Sigmoid colon (tissue), 7 donors: ENCODE measurements at places on chromosomes 2 and 18.

- no peak for DNase-seq
Measured at GRCh38 chr2:166373105-166373504, 2.6 kb downstream of the SCN9A start.

DNA sequence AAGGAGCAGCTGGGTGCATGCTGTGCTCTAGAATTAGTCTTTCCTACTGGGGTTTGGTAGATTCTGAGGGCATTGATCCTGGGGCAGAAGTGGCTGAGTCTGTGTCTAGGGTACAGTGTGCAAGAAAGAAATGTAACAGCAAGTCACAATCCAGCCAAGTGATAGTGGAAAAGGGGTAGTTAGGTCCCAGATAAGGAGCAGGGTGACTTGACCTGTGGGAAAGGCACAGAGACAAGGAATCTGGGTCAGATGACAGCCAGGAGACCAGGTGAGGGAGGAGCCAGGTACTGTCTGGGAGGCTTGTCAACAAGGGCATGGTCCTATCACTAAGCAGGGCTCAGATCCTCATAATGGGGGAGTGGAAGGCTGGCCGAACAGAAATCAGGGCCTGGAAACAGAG lies 8.1 kb downstream of the IL37 start:
- DNase-seq = no peak

GRCh38 chr2:136357007-136357380 lies 239.0 kb upstream of the CXCR4 start:
- DNase-seq = no peak

- DNase-seq = no peak
Measured at GRCh38 chr2:30287857-30288513, 56.7 kb downstream of the LBH start.

DNA sequence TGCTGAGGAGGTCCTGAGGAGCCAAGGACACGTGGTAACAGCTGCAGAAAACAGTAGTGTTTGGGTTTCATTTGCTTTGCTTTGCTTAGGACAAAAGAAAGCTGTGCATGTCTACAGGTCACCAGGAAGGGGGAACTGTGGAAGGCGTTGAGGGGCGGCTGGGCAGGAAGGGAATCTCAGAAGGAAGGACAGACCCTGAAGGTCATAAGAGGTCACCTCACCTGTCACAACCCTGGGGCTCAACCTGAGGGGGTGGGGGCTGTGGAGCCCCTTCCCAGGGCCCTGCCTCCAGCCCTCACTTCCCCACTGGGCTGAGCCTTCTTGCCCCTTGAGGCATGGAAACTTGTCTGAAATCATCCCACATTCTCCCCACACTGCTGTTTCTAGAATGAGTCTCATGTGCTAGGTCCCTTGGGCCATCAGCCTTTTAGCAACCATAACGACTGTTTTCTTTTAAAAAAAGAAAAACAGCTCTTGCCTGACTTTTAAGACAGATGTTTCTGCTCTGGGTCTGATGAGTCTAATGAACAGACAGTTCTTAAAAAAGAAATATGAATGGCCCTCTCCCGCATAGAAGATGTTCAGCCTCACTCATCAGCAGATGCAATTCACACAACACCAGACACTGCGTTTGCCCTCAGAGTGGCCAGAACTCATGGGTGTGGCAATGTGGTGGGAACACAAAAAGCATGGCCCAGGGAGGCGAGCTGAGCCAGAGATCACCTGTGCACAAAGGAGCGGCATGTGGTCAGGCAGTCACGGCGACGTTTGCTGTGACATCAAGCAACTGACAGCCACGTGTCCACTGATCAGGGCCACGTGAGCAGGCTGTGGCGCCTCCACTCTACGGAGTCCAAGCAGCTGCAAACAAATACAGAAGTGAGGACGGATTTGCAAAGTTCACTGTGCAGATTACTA lies 84.0 kb downstream of the SEPTIN10 start:
- DNase-seq = peak; percentile 85

GRCh38 chr18:68564961-68565360 lies 149.9 kb downstream of the TMX3 start:
- no peak for DNase-seq

- no peak for DNase-seq
Measured at GRCh38 chr2:212294816-212295215, 243.8 kb downstream of the ERBB4 start.

GRCh38 chr2:200454927-200455801 lies 54.7 kb downstream of the KCTD18 start:
- DNase-seq = no peak

DNA sequence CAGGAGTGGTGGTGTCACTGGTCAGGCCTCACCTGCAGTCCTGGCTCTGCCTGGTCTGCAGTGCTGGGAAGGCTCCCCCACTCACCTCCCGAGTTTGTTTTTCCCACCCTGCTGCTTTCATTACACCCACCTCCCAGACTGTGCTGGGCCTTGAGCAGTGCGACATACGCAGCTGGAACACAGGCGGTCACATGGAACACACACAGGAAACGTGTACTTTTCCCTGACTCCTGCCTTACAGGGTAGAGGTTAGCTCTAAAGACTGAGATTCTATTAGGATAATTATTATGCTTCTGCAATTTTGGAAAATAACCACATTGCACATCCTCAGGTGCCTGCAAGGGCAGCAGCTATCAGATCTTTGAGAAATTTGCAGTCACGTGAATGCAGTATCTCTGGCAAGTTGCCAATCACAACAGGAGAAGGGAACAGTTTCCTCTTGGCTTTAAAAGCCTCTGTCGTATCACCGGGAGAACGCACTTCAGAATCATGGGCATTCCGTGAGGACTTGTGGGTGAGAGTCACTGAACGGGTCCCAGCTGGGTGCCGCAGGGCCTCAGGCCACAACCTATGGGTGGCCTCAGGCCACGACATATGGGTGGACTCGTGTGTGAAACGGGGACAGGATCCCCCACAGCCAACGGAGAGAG lies 136.5 kb downstream of the ZNF236 start:
- no peak for DNase-seq

- no peak for DNase-seq
Measured at GRCh38 chr2:60168247-60168646, 385.2 kb downstream of the BCL11A start.

DNA sequence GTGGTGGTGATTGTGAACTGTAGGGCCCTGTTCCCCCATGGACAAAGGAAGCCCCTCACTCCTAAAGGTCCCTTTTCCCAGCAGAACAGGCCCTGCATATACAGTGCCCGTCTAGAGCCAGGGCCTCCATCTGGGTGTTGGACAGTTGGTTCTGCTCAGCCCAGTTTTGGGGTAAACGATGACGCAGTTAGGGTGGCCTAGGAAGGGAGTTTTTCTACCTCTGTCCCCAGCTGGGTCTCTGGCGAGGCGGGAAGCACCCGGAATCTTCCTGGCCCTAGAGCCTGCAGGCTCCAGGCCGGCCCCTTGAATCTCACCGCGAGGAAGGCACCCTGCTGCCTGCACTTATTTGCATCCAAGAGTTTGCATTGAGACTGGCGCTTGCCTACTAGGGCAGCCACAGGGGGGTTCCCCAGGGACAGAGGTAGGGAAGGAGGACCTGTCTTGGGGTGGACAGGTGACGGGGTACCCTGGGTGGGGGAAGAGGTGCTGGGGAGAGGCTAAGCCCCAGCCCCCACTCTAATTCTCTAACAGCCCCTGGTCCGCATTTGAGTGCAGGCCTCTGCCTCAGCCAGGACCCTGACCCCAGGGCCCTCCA lies 529 bp upstream of the MTA3 start:
- DNase-seq = peak; percentile 73

- DNase-seq = no peak
Measured at GRCh38 chr2:22377268-22377667, 1007.7 kb upstream of the KLHL29 start.

DNA sequence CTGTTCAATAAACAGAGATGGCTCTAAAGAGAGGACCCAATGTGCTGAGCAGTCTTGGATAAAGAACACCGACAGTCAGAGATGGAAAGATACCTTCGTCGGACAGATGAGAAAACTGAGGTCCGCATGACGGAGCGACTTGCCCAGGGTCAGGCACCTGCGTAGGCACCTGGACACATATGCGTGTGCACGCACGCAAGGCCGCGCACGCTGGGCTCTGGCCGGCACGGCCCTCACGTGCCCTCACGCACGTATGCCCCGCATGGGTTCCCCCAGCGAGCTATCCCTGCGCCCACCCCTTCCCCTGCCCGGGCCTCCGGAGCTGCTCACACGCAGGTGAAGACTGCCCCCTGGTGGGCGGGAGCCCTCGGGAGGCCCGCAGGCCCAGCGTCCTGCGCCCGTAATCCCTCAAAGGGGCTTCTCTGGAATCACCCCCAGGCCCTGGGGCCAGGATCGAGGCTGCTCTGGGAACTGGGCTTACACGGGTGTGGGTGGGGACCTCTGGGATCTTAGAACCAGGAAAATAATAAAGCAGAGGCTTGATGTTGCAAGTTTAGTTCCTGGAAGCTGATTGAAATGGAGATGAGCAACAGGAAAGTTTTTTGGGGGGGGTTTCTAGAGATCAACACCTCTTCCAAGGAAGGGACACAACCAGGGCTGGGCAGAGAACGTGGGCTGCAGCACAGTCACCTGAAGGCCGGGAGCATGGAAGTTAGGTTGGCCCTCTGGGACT lies 246.3 kb downstream of the TNS1 start:
- DNase-seq = peak; percentile 87

DNA sequence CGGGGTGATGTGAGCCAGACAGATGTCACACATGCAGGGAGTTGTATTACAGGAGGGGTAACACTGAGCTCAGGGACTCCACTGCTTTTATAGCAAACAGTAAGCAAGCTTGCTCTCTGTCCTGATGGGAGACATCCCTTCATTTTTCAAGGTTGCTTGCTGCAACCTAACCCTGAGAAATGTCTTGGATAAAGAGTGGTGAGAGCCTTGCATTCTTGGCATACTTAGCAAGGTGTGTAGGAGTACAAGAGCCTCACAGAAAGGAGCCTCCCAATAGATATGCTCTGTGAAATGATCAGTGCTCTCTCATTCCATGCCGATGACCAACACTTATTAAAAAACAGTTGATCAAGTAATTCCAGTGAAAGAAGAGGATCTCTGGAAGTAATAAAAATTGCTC lies 8.1 kb downstream of the PFN4 start:
- no peak for DNase-seq

DNA sequence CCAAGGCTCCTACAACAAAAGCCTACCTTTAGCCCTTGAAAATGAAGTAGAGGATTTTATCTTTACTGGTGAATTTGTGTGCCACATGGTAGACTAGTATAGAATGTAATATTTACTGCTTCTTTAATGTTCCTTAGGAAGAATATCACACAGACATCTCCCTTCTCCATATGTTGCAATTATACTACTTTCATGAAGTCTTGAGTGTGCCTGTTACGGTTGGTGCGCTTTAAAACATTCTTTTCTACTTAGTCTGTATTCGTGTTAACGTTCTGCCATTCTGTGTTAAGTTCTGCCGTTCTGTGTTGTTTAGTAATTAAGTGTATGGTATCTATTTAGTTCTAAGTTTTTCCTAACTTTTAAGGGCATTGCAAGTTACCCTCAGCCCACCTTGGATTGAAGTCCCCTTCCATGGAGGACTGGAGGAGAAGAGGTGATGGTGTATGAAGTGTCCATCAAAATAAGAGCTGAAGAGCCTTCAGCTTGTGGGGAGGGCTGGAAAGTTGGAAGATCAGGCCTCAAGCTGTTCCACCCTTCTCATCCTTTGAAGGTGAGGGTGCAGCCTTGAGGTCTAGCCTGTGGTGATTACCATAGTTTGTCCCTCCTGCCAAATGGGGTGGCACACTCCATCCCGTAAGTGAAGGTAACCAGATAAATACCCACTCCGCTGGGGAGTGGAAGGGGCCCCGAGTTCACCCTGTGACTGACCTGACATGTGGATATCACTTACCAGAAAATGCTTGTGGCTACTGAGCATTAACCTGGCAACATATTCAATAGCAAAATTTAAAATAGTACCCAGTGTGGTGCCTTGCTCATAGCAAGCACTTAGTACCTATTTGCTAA lies 131.3 kb downstream of the SPTBN1 start:
- no peak for DNase-seq

DNA sequence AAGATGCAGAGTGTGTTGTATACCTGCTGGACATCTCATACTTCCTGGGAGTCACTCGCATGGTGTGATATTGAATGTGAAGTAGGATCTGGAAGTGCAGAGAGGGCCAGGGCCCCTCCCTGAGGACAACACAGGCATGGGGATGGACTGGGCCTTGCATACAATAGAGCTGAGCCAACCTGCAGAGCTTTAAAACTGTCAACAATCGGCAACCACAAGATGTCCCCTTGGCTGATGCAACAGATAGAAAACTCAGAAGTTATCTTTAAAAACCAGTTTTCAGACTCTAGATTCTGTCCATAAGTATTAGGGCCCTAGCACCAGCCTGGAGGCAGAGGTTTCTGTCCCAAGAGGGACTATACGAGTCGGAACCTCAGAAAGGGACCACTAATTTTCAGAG lies 19.7 kb downstream of the EVA1A start:
- no peak for DNase-seq

GRCh38 chr2:145984580-145984979 lies 1464.7 kb upstream of the ZEB2 start:
- DNase-seq = no peak

DNA sequence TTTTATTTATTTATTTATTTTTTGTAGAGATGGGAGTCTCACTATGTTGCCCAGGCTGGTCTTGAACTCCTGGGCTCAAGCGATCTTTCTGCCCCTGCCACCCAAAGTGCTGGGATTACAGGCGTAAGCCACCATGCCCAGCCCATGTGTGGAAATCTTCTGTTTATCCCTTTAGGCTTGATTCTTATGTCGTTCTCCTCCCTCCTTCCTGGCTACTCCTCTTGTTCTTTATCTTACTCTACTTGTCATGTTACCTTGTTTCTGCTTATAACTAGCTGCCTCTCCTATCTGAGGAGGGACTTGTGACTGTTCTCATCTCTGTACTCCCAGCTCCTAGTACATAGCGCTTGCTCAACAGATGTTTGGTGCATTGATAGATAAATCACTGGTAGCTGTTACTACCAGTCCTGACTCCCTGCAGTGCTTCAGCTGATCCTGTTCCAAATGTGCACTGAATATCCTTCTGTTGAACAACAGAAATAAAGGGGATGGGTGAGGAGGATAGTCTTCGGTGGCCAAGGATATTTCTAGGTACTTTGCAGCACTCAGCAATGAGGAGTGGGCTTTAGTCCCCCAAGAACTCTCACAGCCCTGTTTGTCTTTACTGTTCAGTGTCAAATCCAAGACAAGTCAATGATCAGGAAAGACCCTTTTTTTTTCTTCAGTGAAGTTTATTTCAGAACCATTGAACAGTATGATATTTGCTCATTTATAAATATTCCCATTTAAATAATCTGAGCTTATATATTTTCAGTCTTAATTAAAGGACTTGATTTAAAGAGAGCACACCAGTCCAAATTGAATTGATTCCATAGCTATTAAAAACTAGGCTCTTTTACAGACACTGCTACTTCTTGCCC lies 7.2 kb downstream of the IL1B start:
- DNase-seq = no peak

GRCh38 chr18:21636769-21637168 lies 24.7 kb downstream of the SNRPD1 start:
- no peak for DNase-seq
